ENCODE measurements at places on chromosomes 2 and 18.

DNA sequence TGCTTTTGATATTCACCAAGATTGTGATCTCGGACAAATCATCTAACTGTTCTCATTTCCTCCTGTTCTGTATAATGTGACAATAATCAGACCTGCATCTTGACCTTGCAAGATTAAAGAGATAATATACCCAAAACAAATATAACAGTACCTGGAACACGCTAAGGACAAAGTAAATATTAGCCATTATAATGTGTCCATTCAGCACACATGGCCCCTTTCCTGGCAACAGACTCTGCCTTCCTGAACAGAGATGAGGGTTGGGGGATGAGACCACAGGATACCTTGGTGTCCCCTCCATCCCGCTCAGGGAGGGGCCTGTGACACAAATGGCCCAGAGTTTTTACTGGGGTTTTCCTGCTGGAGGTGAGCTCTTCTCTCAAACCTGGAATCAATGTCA, 143.4 kb upstream of the SERPINE2 start:
- DNase-seq = no peak

- peak; percentile 30 for DNase-seq
Observed at GRCh38 chr18:3810296-3810695, 360.3 kb downstream of the TGIF1 start.

DNA sequence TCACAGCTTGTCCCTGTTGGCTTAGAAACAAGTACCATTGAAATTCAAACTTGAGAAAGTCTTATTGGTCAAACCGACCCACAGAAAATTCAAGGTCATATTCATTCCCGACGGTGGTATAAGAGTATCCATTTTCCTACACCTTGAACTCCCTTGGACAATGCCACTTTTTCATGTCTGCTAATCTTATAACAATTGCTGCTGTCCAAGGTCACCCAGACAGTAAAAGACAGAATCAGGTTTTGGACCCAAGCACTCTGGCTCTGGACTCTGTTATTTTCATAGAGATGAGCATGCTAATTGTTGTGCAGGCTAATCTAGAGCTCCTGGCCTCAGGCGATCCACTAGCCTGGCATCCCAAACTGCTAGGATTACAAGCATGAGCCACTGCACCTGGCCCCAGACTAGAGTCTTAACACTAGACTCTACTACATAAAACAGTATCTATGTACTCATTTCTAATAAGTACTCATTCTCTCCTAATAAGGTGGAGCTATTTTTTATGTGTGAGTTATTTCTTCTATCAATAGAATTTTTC, 57.8 kb downstream of the C2orf76 start:
- DNase-seq = no peak

- DNase-seq = no peak
Observed at GRCh38 chr2:189569295-189569910, 11.2 kb downstream of the SLC40A1 start.

DNA sequence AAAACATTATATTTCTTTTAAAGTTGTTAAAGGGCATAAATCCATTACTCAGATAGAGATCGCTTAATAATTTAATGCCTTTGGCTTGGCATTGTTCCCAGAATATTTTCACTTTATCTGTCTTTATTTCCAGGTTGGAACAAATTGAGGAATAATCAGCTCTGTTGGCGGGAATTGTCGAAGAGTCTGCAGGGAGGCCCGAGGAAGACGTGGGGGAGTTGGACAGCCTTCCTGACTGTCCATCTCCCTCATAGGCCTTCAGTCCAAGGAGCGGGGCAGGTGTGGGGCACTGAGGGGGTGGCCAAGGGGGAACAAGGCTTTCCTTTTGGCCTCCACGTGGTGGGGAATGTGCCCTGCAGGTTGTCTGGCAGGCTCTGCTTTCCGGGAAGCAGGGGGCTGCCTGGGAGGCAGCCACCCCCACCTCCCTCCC, 179.6 kb downstream of the ZBTB7C start:
- DNase-seq = no peak

- DNase-seq = peak; percentile 94
Observed at GRCh38 chr2:234003972-234004617, 46.4 kb upstream of the SPP2 start.

DNA sequence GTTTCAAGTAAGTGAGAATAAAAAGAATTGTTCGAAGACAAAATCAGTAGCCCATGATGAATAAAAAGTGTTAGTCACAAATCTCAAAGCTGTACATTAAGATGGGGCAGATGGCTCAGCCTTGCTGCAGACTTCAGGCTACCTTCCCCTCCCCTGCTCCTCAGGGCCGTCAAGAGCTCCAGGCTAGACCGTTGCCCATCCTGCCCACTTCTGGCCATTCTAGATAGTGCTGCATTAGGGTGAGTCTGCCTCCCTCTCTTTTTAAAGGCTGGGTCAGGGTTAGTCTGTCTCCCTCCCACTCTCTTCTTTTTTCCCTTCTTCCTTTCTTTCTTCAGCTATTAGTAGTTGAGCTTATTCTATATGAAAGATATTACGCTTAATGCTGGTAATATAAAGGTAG, 86.0 kb downstream of the MAPRE2 start:
- DNase-seq = no peak

GRCh38 chr2:108918941-108919341, 70.1 kb downstream of the EDAR start:
- no peak for DNase-seq

- DNase-seq = no peak
Observed at GRCh38 chr2:215723631-215724011, 287.8 kb upstream of the FN1 start.

GRCh38 chr2:18788592-18788991, 199.2 kb upstream of the NT5C1B start:
- peak; percentile 94 for DNase-seq

All from fibroblast of skin of right biceps (primary cell).